Frontal cortex (tissue), 4 donors: ENCODE measurements at places on chromosomes 6 and 20. TPM values are rescaled to one million over a fixed set of nuclear protein-coding genes. Genes with fewer than 3 reads are reported as not detected.
A peak's percentile ranks its signal among the peaks of the same experiment; 100 is the strongest.

Gene GUCA1A
- 1.2 TPM for total RNA-seq

GRCh38 chr6:17580518-17581048 is 19.5 kb upstream of the FAM8A1 start:
- DNase-seq = no peak

DNA sequence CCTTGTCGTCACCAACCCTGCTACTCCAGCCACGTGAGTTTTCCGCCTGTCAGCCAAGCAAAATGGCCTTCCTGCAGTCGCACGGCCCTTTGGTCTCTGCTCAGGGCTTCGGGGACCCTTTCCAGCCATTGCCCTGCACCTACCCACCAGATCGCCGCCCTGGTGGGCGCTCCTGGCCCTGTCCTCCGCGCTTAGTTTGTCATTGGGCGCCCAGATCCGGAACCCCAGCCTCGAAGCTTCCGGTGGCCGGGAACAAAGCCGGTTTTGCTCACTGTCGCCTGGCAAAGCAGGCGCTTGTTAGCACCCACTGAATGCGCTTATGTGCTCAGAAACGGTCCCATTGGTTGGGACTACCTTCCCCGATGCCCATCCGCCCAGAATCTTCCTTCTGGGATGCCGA is 536 bp downstream of the ZFP57 start:
- DNase-seq = no peak

DNA sequence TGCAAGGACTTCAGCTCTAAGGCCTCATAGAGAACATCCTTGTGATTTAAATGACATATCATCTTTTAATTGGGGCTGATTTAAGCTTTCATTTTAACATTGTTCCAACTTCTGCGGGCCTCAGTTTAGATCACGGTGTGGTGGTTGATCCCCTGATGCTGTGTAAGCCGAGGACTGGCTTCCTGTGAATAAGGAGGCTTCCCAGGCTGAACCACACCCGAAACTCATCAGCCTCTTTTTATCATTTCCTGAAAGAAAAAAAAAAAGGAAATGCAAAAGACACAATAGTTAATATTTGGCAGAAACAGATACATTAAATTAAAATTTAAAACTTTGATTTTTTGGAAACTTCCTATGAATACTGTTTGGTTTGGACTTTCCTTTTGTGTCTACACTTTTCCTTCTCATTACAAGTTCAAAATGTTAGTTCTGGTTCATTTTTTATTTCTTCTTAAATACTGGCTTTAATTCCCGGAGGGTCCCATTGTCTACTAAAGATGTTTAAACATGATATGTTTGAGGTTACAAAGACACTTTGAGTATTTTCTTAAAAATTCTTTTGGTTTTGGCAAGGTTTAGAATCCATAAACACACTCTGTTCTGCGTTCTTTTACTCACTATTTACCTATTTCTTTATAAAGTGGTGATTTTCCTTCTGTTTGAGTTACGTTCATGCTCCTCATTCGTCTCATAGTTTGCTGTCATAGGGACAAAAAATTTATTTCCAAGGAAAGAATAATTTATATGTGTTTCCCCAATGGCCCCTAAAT is 230.0 kb upstream of the SULF2 start:
- no peak for DNase-seq

DNA sequence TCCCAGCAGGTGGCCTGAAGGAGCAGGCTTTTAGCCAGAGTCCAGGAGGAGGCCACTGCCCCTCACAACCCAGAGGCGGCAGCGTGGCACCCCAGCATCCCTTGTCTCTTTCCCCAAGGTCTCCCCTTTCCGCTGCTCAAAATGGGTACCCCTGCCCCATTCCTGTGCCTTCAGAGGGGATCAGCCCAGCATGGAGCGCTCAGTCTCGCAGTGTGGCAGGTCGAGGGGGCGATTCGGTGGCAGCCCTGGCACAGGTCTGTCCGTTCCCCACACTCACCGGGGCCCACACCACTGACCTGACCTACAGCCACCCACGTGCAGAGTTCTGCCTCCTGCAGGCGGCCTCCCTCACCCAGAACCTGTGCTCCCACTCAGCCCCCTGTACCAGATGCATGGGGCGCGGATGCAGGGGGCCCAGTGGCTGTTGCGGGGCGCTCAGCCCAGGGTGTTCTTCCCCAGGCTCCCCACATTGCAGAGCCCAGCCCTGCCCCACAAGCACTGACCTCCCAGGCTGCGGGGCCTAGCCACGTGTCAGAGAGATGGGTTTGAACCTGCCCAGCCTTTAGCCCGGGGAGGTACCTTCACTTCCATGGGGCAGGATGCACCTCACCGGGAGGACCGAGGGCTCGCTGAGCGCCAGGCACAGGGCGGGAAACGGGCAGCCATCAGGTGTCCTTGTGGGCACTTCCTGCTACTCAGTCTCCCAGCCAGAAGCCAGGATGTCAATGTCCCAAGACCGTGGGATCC is 41.8 kb downstream of the DSTN start:
- no peak for DNase-seq

DNA sequence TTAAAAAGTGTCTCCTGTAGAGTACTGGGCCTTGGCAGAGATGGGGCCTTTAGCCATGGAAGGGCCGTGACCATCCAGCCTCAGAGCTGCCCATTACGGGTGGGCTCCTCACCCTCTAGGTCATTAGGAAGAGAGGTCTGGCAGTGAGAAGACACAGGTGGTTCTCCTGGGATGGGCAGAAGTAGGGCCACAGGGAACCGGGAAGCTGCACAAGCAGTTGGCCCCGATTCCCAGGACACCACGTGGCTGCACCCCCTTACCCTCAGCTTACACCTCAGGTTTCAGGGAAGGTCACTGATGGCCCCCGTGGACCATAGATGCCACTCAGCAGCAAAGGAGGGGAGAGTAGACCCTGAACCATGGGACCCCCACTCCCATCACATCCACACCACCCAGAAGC is 1.6 kb downstream of the RAET1G start:
- DNase-seq = no peak

DNA sequence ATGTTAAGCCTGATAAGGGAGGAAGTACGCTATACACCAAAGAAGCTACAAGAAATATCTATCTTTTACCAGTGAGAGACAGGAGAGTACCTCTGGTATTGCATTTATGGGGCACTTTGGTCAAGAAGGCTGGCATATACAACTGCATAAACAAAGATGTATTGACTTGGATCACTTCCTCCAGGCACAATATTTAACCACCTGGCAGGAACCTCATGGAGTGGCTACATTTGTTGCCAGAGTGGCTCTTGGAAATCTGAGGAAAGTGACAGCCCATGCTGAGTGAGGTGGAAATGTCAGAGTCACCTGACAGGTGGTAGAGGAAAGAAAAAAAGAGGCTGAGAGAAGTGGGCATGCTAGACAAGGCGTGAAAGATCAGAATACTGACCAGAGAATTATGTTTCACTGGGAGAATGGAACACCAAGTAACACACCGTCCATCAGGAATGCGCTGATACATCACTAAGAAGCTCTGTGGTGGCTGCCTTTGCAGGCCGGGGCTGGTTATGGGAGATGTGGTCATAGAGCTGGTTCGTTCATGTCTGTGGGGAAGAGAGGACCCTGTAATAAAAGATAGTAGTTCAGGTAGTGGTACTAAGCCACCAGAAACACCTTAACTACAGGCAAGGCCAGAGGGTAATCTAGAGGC is 61.4 kb upstream of the UFL1 start:
- DNase-seq = no peak

GRCh38 chr20:24382331-24382730 is 87.1 kb upstream of the SYNDIG1 start:
- no peak for DNase-seq

Gene NKX2-2
- 0.41 TPM for total RNA-seq

- no peak for DNase-seq
These were observed 19.4 kb downstream of the SYNDIG1 start for GRCh38 chr20:24488800-24489175.

Gene FBXO5
- total RNA-seq = 8.6 TPM

Gene ACOT8
- 32.6 TPM for total RNA-seq

Gene HDGFL1
- total RNA-seq = under 0.01 TPM

Gene ROMO1
- 86.4 TPM for total RNA-seq

GRCh38 chr20:57158474-57158873 is 108.0 kb downstream of the BMP7 start:
- DNase-seq = no peak

DNA sequence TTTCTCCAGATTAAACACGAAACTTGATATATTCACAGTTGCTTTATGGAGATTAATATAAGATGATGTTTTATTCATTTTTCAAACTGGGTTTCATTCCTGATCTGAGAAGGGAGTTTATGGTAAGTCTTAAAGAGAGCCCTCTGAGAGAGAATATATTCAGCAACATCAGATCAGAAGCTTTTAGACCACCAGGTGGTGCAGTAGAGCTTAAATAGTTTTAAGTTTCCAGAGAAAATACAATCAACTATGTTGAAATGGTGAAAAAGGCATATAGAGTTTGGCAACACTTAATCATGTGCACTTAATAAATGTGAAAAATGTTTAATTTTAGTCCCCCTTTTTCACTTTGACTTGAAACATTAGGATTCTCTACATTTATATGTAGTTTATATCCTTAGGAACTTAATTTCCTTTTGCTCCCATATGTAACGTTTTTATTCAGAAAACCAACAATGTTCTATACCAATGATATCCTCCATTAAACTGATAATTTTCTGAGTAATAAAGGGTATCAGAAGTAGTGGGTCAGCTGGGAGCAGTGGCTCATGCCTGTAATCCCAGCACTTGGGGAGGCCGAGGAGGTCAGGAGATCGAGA is 86.4 kb upstream of the CLDN20 start:
- peak; percentile 41 for DNase-seq

Gene TCF15
- total RNA-seq = under 0.01 TPM

DNA sequence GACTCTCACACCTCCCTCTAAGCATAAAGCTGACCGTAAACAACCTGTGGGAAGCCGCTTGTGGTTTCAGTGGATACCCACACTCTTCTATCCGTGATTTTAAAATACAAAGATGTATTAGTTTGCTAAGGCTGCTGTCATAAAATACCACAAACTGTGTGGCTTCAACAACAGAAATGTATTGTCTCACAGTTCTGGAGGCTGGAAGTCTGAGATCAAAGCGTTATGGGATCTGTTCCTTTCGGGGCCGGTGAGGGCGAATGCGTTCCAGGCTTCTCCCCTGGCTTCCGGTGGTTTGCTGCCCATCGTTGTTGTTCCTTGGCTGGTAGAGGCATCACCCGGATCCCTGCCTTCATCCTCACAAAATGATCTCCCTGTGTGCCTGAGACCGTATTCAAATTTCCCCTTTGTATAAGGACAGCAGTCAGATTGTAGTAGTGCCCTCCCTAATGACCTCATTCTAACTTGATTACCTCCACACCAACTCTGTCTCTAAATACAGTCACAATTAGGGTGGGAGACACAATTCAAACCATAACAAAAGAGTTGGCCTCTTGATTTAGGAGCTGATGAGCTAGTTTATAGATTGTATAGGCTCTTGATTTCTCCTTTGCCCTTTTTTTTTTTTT is 210.6 kb upstream of the SOX4 start:
- DNase-seq = no peak

Gene AGPAT4
- total RNA-seq = 44.4 TPM

- DNase-seq = no peak
These were observed 21.3 kb downstream of the STK35 start for GRCh38 chr20:2122936-2123335.
